ENCODE measurements at places on chromosomes 2 and 18. TPM values are rescaled to one million over a fixed set of nuclear protein-coding genes. Genes with fewer than 3 reads are reported as not detected.

The LAMA1 gene
- 12.5 TPM for total RNA-seq

The DLGAP1 gene
- 3.1 TPM for total RNA-seq

The RGPD4 gene
- total RNA-seq, result not detected

The CCDC141 gene
- total RNA-seq, result not detected

The CCDC74B gene
- 2.6 TPM for total RNA-seq

The SCN1A gene
- total RNA-seq, result not detected

The PARD6G gene
- 4.4 TPM for total RNA-seq

The TLX2 gene
- not detected for total RNA-seq

The ANKRD30B gene
- total RNA-seq, result 0.88 TPM

The ST8SIA3 gene
- total RNA-seq, result not detected

The SNRPD1 gene
- total RNA-seq, result 12.3 TPM

The IL36B gene
- total RNA-seq, result not detected

The ACTR1B gene
- 69.9 TPM for total RNA-seq

The CUL3 gene
- 58.3 TPM for total RNA-seq

The BMP10 gene
- total RNA-seq, result 0.44 TPM

The KYNU gene
- 4.6 TPM for total RNA-seq

The SLC23A3 gene
- 1.1 TPM for total RNA-seq

The MAP2 gene
- total RNA-seq, result 0.72 TPM

The NXPH2 gene
- not detected for total RNA-seq

The EVX2 gene
- not detected for total RNA-seq

The REG3A gene
- not detected for total RNA-seq

The CFAP53 gene
- total RNA-seq, result not detected

The MPPE1 gene
- total RNA-seq, result 23.0 TPM

The UGT1A10 gene
- total RNA-seq, result 0.22 TPM

The KRTCAP3 gene
- total RNA-seq, result not detected

The UNC80 gene
- not detected for total RNA-seq

The ERFE gene
- 2.4 TPM for total RNA-seq

Measured in placental pericyte (primary cell).